Adipocyte (in vitro differentiated cells): ENCODE measurements at places on chromosomes 16 and 17.
A peak's percentile ranks its signal among the peaks of the same experiment; 100 is the strongest.

DNA sequence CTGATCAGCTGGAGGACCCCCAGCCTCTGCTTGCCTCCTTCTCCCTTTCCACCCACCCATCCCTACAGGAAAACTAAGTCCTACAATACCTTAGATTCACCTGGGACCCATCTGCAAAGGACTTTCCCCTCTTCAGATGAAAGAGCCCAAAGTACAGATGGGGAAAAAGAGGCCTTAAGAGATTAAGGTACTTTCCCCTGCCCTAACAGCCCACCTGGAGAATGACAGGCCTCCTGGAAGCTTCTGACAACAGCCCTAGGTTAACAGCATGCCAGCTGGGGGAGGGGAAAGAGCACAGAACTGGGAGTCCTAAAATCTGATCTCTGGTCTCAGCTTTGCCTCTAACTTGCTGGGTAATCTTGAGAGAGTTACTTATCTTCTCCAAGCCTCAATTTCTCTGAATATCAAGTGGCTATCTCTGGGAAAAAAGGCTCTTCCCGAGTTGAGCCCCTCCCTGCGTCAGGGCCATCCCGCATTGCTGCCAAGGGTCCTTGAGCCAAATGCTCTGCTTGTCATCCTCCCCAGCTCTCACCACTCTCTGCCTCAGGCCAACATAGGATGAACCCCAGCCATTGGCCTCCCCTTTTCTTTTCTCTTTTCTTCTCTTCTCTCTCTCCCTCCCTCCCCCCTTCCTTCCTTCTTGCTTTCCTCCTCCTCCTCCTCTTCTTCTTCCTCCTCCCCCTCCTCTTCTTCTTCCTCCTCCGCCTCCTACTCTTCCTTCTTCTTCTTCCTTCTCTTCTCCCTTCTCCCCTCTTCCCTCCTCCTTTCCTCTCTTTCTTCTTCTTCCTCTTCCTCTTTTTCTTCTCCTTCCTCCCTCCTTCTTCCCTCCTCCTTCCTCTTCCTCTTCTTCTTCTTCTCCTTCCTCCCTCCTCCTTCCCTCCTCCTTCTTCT lies 22.5 kb upstream of the SP6 start:
- no peak for DNase-seq

DNA sequence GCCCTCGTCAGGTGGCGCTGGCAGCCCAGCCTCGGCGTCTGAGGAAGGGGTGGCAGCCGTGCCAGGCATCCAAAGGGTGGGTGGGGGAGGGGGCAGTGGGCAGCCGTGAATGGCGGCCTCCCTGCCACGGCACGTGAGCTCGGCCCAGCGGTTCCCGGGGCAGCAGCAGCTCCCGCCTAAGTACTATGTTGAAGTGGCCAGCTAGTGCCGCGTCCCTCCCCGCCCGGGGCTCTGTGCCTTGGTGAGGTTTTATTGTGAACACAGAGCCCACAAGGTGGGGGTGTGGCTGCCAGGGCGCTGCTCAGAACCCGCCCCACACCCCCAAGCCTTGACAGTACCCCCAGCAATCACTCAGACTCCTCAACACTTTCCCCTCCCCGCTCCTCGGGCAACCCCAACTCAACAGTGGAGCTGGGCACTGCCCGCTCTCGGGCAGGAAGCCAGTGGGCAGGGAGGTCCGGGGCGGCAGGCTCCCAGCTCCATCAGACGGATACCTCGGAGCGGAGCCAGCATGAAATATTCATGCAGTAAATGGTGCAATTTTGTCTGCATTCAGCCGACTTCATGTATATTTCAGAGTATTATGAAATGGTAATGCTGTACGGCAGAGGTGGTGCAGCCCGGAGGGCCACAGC lies 80.4 kb downstream of the ENGASE start:
- no peak for DNase-seq

- DNase-seq: peak; percentile 91
These were observed 18.8 kb upstream of the GAA start for GRCh38 chr17:80082403-80083135.

DNA sequence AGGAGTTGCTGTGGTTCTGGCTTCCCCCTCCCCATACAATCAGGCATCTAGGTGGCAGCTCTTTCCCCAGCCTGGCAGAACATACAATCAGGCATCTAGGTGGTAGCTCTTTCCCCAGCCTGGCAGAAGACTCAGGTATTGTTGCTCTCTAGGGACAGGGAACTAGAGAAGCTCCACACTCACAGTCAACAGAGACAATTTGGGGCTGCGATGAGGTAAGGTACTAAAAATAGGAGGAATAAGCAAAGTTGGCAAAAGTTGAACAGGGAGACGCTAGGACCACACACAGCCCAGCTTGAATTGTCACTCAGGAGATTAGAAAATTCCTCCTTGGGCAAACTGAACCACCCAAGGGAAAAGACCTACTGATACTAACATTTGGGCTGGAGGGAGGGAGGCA lies 315.5 kb upstream of the CDH5 start:
- no peak for DNase-seq

DNA sequence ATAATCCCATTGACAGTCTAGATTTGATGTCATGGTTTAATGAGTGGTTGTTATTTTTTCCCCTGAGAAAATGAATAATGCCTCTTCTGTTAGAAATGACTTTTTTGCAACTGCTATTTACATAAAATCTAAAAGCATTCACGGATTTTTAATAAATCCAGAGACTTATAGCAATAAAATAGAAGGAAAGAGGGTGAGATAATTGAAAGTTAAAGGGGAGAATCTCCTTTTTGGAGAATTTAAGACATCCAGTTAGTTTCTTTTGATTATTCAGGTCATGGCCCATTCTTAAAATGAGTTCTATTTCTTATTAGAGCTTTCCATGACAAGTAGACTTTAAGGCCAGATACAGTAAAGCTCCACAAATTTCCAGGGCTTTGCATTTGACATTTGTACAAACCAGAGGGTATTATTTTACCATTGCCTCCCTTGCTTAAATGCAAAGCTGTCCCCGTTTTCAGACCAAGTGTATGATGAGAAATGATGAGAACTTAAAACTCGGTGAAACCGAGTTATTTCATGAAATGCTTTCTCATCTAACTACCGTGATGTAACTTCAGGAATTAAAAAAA lies 789.0 kb upstream of the SOX9 start:
- DNase-seq: no peak

DNA sequence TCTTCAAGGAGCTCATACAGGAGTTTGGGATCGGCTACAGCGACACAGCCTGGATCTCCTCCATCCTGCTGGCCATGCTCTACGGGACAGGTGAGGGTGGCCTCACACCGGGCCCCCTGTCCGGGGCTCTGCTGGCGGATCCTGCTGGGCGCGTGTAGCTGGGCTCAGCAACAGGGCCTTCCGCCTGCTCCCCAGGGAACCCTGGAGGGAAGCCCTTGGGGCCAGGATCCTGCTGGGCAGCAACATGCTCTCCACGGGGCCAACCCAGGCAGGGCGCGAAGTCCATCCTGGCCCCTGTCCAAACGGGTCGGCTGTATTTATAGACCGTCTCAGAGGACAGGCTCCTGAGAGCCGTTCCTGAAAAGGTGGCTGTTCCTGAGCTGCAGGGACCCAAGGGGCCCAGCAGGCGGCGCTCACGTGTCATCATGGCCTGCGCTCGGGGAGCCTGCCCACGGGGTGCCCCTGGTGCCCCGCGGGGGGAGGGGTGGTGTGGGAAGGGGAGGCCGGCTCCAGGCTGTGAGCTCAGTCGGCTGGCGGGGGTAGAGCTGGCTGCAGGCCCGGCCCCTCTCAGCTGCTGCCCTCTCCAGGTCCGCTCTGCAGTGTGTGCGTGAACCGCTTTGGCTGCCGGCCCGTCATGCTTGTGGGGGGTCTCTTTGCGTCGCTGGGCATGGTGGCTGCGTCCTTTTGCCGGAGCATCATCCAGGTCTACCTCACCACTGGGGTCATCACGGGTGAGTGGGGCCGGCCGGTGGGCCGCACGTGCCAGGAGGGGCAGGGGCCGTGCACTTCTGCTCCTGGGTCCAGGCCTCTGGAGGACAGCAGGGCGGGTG lies 7.5 kb downstream of the SLC16A3 start:
- peak; percentile 68 for DNase-seq

- DNase-seq: peak; percentile 64
These were observed 10.4 kb downstream of the CDC42EP4 start for GRCh38 chr17:73301369-73301768.

DNA sequence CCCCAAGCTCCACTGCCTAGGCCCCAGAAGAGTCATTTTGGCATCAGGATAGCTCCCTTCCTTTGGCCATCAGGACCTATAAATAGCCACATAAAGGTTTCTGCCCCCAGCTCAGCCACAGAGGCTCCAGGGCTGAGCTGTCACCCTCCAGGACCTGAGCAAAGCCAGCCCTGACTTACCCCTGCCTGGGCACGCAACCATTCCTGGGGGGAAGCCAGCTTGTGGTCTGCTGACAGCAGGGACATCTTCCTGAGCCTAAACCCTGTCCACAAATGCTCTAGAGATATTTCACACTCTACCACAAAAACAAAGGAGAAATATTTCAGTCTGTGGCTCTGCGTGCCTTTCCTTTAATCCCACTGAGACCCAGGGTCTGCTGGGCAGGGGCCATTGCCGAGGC lies 123.7 kb upstream of the CCL2 start:
- DNase-seq: no peak

- DNase-seq: no peak
These were observed 2.4 kb downstream of the SOST start for GRCh38 chr17:43756201-43756600.

DNA sequence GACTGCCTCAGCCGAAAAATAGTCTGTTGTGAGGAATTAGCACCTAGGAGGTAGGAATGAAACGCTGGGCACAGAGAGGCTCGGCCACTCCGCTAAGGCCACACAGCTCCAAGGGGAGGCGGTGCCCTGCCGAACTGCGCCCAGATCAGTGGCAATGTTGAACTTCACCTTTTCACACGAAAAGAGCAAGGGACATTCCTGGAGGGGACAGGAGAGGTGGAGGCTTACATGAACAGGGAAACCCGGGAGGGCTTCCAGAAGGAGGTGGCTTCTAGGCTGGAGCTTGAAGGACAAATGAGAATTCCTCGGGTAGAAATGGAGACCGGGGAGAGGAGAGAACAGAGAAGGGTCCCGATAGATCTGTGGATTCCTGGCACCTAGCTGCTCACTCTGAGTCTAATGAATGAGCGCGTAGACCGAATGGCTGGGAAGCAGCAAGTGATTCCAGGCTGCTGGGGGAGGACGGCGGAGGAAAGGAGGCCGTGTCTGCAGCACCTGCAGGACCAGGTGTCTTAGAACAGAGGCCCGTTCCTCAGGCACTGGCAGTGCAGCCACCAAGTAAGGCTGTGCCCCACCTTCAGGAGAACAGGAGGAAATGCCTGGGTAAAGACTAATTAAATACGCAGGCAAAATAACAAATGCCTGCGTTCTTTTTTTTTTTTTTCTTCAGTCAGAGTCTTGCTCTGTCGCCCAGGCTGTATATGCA lies 722 bp upstream of the SLC38A10 start:
- DNase-seq: peak; percentile 66

DNA sequence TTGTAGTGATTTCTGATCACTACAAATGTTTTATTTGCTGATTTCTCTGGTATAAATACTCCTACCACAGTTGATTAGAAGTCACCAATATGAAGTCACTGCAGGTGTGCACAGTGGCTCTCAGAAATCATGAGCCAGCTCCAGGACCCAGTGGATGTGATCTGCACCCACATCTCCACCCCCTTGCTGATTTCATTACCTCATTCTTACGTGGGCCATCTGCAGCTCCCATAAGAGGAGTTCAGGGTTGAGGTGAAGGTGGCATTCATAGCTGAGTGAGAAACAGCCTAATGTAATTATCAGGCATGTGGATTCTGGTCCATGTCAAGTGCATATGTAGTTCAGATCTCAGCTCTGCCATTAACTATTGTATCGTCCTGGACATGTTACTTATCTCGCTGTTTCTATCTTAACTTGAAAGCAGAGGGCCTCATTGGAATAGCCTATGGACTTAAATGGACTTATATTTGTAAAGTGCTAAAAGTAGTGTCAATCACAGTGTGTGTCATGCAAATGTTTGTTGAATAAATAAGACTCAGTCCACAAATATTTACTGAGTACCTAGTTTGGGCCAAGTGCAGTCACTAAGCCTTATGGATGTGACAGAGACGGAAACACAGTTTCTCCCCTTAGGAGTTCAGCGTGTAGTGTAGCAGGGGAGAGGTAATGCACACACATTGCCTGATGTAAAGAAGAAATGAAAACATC lies 40.7 kb upstream of the ZKSCAN2 start:
- no peak for DNase-seq

GRCh38 chr16:1073566-1074378 lies 1.2 kb downstream of the SSTR5 start:
- no peak for DNase-seq
